ENCODE measurements at places on chromosomes 2 and 18.
A peak's percentile ranks its signal among the peaks of the same experiment; 100 is the strongest.

DNA sequence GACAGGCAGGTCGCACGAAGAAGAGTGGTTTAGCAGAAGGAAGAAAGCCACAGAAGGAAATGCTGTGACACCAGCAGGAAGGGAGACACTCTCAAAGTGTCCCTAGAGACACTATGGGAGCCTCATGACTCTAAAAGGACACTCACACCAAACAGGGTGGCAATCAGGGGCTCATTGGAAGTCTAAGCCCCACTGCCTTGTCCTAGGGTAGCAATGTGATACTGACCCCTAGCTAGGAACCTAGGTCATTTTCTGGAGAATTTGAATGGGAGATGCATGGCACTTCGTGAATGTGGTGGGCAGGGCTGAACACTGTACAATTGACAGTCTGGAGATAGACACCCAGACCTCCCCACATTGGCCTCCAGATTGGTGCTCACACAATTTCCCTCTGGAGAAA, 385.0 kb downstream of the EIPR1 start:
- no peak for DNase-seq

DNA sequence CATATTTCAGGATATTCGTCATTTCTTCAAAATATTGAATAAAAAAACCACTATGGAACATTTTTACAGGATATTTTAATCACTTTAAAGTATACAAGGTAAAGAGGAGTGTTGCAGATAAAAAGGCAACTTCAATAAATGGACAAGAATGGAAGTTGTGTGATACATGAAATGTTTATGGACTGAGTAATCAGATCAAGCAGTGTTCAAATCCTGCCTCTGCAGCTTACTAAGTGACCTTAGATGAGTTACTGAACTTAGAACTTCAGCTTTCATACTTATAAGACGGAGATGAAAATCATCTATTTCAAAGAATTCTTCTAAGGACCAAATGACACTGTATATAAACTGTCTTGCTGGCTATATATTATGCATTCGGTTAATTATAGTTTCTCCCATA, 87.2 kb downstream of the LNPK start:
- DNase-seq = no peak

- DNase-seq = peak; percentile 29
Observed at GRCh38 chr18:22465859-22466457, 48.2 kb upstream of the CTAGE1 start.

- no peak for DNase-seq
Observed at GRCh38 chr2:240961910-240962299, 36.5 kb upstream of the SNED1 start.

GRCh38 chr2:110735366-110735765, 3.0 kb downstream of the ACOXL start:
- DNase-seq = no peak

- no peak for DNase-seq
Observed at GRCh38 chr2:230267059-230267458, 41.5 kb downstream of the SP140 start.

- no peak for DNase-seq
Observed at GRCh38 chr2:133194362-133194655, 374.0 kb downstream of the NCKAP5 start.

GRCh38 chr2:54957321-54957999, 92.8 kb downstream of the RTN4 start:
- DNase-seq = no peak

DNA sequence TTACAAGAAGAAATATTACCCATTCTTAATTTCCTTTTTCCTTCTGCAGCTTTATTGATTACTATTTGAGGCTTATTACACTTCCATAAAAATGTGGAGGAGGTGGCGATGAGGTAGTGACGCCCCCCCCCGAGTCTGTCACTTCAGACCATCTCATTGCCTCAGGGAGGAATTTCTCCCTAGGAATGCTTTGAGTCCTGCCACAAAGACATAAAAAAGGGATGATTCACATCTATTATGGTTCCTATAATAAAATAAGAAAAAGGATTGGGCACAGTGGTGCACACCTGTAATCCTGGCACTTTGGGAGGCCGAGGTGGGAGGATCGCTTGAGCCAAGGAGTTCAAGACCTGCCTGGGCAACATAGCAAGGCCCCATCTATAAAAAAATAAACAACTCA, 93.7 kb downstream of the AOX1 start:
- no peak for DNase-seq

GRCh38 chr18:28163201-28163775, 13.6 kb downstream of the CDH2 start:
- DNase-seq = no peak

GRCh38 chr2:231172025-231172424, 26.4 kb upstream of the ARMC9 start:
- DNase-seq = no peak

GRCh38 chr2:39377226-39377939, 59.7 kb downstream of the MAP4K3 start:
- DNase-seq = no peak

- DNase-seq = no peak
Observed at GRCh38 chr2:33083699-33084387, 137.1 kb downstream of the LTBP1 start.
